Activated naive CD4-positive, alpha-beta T cell (primary cell): ENCODE measurements at places on chromosomes 13 and 19.
A peak's percentile ranks its signal among the peaks of the same experiment; 100 is the strongest.

DNA sequence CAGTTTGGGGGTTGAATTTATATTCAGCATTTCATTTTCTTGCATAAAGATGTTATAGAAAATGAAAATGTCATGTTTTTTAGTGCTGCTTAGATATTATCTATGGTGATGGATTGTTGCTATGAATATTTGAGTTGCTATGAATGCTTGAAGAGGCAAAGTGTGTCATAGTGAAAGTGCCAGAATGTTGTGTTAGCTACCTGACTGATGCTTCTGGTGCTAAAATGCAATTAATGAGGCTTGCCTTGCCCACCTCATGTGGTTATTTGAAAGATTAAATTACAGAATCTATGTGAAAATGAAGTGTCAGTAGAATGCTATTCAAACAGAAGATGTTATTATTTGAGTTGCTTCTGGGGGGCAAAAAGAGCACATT, 62.7 kb upstream of the MYCBP2 start:
- no peak for DNase-seq

DNA sequence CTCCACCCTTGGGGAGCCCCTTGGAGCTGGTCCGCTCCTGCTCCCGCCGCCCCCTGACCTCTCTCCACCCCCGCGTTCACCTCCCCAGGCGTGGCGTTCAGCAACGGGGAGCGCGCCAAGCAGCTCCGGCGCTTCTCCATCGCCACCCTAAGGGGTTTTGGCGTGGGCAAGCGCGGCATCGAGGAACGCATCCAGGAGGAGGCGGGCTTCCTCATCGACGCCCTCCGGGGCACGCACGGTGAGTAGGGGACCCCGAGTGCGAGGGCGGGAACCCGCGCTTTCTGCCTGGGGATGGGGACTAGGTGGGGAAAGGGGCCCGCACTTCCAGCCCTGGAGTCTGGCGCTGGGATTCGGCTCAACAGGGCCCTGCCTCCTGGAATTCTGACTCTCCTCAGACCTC, 1.7 kb downstream of the CYP2A13 start:
- DNase-seq, result no peak

- no peak for DNase-seq
Measured at GRCh38 chr19:12665281-12665573, 1.3 kb downstream of the MAN2B1 start.

GRCh38 chr13:80052286-80052685, 288.6 kb downstream of the SPRY2 start:
- no peak for DNase-seq

- no peak for DNase-seq
Measured at GRCh38 chr19:16537111-16537510, 5.1 kb downstream of the CHERP start.

- DNase-seq, result no peak
Measured at GRCh38 chr19:35738021-35738886, 4.0 kb downstream of the IGFLR1 start.

- DNase-seq, result peak; percentile 78
Measured at GRCh38 chr19:1066748-1067340, at the start of gene ARHGAP45. Gene ARHGAP45 (plus strand): TSS chr19:1067167. CDS start chr19:1067406, 239 bp downstream.

DNA sequence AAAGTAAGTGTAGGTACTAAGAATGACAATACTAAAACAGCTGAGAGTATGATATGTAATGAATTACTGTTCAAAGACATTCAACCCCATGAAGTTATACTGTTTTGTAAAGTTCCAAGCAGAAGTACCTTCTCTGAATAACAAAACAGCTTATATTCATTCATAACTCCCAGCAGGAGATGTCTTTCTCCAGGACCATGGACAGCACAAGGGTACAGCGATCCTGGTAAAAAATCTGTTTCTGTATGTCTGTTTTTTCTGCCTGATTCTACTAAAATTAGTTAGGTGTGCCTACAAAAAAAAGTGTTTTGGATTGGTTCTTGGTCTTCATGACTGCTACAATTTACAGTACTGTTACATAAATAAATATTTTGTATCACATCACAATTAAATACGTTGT, 172.5 kb upstream of the SLITRK5 start:
- DNase-seq, result no peak

GRCh38 chr13:87123987-87124784, 547.0 kb upstream of the SLITRK5 start:
- DNase-seq, result no peak

DNA sequence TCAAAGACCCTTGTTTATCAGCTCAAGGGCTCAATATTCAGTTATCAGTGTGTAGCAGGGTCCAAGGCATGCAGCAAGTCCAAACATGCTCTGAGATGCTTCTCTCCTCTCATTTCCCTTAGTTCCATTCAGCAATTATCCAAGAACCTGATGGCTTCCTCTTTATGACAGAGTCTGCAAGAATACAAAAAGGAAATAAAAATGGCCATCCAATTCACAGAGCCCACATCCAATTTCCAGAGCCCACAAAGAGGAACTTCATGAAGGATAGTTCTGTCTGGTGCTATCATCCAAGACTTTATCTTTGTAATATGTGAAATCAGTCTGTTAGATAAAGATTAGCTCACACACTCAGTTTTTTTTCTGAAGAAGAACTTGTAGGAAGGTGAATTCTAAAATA, 217.2 kb downstream of the LACC1 start:
- no peak for DNase-seq

DNA sequence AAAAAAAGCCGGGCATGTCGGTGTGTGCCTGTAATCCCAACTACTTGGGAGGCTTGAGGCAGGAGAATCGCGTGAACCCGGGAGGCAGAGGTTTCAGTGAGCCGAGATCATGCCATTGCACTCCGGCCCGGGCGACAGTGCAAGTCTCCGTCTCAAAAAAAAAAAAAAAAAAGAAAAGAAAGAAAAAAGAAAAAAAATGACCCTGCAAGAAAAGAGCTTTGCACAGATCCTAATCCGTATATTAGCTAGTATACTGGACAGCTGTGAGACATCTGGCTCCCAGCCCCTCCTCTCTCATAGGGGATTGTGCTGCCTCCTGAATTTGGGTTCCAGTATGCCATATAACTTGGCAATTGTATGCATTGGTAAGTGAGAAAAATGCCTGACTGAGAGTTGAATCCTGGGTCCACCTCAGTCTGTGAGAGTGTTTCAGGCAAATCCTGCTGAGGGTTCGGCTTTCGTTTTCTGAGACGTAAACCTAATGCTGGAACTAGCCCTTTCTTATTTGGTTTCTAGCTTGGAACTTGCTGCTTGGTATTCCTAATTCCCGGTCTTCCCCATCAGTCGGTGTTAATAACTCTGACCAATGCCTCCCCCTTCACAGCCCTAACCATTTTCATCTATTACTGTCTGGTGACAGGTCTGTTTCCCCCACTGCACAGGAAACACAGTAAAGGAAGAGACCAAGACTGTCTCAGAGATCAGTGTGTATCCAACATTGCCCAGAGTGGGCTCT, 1.3 kb upstream of the AKT2 start:
- DNase-seq, result no peak

DNA sequence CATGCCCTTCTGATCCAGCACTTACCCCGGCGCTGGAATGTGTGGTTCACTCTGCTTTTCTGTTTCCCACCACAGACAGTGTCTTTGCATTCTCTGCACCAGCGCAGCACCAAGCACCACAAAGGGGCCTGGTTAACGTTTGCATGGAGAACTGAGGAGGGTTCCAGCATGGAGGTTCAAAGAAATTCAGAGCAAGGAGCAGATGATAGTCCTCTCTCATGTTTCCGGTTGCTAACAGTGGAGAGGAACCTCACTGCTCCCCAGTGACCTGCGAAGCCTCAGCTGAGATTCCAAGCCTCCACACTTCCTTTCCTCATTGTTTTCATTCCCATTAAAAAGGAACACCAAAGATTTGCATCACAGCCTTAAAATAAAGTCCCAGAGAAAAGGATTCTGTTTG, 99.7 kb downstream of the STARD13 start:
- no peak for DNase-seq

GRCh38 chr13:30024125-30024865, 173.9 kb upstream of the UBL3 start:
- no peak for DNase-seq

DNA sequence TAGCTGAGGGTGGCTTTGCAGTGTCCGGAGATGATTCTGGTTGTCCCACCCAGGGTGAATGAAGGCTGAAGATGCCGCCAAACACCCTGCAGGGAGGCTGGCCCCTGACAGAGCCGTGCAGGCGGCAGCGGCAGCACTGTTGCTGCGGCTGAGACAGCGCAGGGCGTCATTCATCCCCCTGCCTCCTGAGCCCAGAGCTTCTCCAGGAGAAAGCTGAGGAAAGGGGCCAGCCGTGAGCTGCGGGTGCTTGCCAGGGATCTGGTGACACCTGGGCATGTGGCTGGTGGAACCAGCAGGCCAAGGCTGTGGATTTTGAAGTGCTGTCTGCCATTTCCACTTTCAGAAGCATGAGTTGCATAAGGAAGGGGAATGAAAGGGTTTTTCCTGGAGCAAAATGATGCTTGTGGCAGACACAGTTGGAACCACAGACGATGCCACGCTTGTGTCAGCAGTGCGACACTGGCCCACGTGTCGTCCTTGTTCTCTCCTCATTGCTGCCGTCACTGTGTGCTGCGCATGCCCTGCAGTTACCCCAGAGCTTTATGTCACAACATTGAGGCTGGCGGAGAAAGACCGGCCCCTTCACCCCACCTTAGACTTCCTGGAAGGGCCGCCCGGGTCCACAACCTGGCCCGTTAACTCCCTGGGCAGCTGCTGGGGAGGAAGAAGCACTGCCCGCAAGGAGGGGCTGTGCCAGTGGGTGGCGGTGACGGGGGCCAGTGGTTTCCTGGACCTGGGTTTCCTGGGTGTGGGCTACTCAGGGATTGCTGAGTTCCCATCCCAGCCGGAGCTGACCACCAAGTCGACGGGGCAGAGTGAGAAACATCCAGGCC, 22.7 kb downstream of the TFDP1 start:
- DNase-seq, result no peak

DNA sequence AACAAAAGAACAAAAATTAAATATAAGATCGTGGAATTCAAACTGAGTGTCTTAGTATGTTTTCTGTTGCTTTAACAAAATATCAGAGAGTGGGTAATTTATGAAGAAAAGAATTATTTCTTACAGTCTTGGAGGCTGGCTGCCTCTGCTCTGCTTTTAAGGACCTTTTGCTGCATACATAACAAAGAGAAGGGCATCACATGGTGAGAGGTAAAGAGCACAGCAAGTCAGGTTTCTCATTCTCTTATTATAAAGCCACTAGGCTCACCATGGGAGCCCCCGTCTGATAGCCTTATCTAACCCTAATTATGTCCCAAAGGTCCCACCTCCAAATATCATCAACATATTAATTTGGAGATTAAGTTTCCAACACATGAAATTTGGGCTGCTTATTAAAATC, 231.3 kb downstream of the SLITRK6 start:
- DNase-seq, result no peak

- no peak for DNase-seq
Measured at GRCh38 chr19:4966591-4966990, 2.3 kb upstream of the KDM4B start.

DNA sequence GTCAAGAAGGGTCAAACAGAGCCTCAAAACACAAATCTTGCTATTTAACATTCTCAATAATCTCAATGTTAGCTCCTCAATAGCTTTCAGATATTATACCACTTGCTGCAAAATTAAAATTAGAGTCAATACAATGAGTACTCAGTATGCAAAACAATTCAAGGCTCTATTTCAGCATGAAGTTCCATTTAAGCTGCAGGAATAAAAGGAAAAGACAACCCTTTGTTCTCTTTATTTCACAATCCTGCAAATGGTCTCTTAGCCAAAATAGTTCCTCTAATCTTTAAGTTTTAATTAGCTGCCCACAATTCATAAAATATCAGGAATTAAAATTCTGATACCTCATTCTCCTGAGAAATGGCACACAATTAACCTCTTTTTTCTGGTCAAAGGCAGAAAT, 40.5 kb upstream of the DCT start:
- DNase-seq, result no peak

DNA sequence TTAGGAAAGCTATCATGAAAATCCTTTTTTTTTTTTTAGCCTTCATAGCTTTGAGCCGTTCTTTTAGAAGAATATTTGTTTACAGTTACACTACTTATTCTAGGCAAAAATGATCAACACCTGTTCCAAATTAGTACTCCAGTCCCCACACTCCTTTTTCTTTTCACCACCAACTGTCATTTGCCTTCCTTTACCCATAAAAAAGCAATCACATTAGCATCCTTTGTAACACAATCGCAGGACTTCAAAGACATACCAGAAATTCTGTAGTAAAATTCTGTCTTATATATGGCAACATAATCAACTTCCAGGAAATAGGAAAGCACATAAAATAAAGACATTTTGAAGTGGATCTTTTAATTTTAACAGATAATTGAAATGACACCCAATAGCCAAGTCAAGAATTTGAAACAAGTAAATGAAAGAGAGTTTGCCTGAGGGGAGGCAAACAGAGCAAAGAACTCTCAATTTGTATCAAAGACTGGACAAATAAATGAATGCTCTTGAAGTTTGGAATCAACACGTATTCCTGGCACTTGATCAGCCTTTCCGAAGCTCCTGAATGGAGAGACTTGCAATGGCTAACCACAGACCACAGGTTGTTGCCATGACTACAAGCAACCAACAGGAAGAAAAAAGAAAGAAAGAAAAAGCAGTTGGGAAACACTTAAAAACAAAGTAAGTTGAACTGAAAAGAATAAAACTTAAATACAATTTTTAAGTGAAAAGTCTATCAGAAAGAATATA, 206.8 kb downstream of the PCDH9 start:
- no peak for DNase-seq

GRCh38 chr19:23394511-23394910, 760 bp downstream of the ZNF91 start:
- no peak for DNase-seq
